ENCODE measurements at places on chromosomes 12 and 14.

DNA sequence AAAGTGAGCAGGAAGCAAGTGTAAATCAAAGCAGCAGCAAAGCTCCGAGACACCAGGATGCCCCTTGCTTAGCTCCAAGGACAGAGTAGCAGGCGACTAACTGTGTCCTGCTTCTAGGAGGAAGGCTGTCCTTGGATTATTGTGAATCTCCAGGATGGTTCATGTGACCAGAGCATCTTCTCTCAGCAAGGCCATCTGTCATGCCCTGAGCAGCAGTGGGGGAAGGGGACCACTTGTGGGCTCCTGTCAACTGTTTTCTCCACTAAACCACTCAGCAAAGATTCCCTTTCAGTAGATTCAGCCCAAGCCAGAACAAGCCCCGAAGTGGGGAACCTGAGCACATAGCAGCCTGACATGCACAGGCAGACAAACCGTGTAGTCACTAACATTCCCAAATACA is 19.4 kb downstream of the MAP3K9 start:
- DNase-seq = no peak

- DNase-seq = no peak
Observed at GRCh38 chr12:132117558-132117875, 26.6 kb downstream of the DDX51 start.

GRCh38 chr14:76763096-76764041 is 2.1 kb downstream of the VASH1 start:
- DNase-seq = no peak

GRCh38 chr14:105173901-105174894 is 5.6 kb upstream of the JAG2 start:
- no peak for DNase-seq
